ENCODE measurements at places on chromosomes 16 and 17.

DNA sequence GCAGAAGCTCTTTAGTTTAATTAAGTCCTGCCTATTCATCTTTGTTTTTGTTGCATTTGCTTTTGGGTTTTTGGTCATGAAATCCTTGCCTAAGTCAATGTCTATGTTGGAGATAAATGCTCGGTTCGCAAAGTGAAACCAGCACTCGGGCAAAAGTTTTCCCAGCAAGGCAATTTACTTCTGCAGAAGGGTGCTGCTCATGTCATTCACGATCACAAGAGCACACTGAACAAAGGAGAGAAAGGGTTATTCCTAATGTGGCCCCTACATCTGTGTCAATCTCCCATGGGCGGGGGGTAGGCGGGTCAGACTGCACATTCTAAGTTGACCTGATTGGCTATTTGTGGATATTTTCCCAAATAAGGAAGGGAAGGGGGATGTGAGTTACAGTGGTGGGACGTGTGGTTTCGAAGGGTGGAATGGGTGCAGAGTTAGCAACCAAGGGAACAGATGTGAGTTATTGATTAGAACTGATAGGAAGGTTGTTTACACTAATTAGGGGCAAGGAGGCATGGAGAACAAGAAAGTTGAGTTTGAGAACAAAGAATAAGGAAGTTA is 23.0 kb downstream of the ATF7IP2 start:
- DNase-seq, result no peak

GRCh38 chr17:67388986-67389385 is 11.9 kb downstream of the PITPNC1 start:
- no peak for DNase-seq

DNA sequence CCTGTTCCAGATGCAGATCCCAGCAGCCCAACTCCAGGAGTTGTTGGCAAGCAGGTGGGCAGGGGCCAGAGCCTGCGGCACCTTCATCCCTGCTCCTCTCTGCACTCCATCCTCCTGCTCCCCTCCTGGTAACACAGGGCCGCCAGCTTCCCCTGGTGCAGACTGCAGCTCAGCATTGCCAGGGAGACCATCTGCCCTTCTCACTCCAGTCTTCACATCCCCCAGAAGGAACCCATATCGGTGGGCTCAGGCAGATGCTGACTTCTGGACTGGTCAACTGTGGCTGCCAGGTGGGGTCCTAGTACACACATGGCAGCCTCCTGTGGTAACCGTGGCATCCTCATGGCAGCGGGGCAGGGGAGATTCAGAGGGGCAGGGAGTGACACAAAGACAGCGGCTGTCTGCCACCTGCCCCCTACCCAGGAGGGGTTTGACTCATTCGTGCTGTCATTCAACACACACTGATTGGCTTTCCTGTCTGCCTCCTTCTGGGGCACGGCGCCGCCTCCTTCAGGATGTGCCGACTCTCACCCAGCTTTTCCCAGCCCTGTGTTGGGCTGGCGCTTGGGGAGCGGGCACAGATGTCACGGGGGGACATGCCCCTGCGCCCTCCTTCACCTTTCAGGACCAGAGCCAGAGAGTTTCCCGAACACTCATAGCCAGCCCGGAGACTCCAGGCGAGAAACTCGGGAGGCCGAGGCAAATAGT is 120.9 kb downstream of the CMIP start:
- no peak for DNase-seq

GRCh38 chr17:63258785-63259184 is 187.3 kb downstream of the CYB561 start:
- DNase-seq, result no peak

DNA sequence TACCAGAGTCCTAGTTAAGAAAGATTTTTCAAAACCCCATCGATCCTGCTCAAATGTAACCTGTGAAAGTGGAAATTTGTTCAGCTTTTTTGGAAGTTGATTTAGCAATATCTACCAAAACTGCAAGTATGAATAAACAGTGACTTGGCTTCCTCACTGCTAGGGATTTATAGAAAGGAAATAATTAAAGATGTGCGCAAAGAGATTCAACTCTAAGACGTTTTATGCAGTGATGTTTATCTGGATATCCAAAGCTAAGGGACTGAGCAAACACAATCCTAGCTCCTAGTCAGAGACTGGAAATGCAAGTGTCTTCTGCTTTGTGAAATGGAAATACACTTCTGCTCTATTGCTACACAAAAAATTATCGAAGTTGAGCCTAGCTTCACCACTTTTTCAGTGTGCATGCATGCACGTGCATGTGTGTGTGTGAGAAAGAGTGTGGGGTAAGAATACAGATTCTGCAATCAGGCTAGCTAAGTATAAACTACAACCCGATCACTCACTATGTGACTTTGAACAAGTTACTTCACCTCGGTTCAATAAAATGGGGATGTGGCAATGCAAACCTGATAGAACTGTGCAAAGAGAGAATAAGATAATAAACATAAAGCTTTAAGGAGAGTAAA is 52.1 kb upstream of the FOXF1 start:
- no peak for DNase-seq

DNA sequence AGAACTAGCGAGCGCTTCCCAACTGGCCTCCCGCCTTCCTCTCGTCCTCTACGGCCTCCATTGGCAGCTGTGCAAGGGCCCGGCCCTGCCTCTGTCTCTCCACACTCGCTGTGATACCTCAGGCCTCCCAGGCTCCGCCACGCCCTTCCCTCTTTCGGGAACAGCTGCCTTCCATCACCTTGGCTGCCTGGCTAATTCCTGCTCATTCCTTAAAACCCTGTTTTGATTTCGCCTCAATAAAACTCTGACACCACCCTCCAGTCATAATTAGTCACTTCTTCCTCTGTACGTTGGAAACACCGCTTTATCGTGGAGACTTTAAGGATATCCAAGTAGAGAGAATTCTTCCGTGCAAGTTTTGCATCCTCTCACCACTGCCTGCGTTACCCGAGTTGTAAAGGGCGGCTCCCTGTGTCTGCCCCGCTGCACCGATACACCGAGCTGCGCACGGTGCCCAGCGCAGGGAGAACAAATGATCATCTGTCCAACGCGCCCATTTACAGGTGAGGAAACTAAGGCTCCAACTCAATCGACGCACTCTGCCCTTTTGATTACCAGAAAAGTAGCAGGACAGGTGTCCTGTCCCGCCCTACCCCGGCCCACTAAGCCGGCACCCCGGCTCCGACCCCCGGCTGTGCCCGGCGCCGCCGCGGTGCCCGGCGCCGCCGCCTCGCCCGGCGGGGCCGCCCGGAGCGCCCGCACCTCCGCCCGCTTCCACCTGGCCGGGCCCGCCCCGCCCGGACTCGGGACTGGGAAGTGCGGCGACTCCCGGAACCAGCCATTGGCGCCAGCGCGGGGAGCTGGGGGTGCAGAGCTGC is 139.7 kb downstream of the SEC14L1 start:
- no peak for DNase-seq

DNA sequence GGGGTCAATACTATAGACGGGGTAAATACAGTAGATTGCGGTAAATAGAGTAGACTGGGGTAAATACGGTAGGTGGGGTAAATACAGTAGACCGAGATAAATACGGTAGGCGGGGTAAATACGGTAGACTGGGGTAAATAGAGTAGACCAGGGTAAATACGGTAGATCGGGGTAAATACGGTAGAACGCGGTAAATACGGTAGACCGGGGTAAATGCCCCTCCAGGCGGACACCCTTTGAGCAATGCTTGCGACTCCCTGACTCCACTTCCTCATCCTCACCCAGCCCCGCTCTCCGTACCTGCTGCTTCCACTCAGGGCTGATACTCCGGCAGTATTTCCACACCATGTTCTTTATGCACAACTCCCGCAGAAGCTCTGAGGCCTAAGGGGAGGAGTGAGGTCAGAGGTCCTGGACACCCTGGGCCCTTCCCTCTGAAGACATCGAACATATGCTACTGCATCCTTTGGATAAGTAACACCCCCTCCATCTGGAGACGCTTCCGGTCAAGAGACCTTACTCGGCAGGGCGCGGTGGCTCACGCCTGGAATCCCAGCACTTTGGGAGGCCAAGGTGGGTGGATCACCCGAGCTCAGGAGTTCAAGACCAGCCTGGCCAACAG is 13.3 kb upstream of the CRK start:
- DNase-seq, result no peak

GRCh38 chr17:79748295-79749099 is 17.8 kb downstream of the ENPP7 start:
- no peak for DNase-seq

- DNase-seq, result no peak
Observed at GRCh38 chr16:72349719-72350118, 177.8 kb upstream of the PMFBP1 start.

DNA sequence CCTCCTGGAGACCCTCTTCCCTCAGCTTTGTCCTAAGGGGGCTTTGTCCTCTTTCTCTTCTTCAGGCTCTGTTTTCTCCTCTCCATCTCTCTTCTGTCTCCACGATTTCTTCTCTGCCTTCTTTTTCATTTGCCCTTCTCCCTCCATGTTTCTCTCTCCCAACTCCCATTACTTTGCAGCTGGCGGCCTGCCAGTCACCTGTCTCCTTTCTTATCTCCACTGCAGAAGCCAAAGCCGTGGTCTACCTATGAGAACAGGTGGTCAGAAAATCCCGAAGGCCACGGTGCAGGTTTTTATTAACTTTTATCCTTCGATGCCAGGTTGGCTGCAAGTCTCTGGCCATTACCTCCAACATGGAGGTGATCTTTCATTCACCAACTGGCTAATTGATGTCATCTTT is 45.1 kb downstream of the FZD2 start:
- DNase-seq, result no peak

- DNase-seq, result no peak
Observed at GRCh38 chr17:40580140-40580539, 14.9 kb upstream of the CCR7 start.

- no peak for DNase-seq
Observed at GRCh38 chr17:49016775-49017463, 19.7 kb downstream of the IGF2BP1 start.

DNA sequence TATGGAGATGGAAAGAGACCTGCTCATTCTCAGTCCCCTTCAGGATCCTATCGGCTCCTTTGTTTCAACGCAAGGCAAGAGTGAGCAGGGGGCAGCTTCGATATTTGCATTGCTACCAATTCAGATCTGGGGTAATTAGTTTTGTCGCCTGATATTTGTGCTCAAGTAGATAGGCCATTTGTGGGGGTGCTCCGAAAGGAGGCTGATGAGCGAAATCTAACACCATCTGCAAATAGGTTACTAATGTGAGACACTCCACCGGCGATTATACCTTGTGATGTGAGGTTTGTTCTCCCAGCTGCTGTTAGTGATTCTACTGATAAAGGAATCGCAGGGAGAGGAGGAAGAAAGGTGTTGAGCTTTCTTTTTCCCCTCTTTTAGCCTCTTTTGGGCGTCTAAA is 31.5 kb downstream of the WSCD1 start:
- no peak for DNase-seq

- DNase-seq, result no peak
Observed at GRCh38 chr17:58985367-58985766, 121.3 kb downstream of the TRIM37 start.

DNA sequence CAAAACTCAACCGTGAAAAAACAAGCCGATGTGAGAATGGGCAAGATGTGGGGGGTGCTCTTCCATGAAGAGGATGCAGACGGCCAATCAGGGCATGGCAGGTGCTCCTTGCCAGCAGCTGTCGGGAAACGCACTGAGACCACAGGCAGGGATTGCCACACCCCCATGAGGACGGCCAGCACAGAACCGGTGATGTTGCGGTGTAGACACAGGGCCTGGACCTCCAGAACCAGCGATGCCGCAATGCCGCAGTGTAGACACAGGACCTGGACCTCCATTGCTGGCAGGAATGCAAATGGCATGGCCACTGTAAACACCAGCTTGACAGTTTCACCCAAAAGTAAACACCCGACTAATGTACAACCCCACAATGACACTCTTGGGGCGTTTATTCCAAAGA is 164.9 kb downstream of the BANP start:
- no peak for DNase-seq

DNA sequence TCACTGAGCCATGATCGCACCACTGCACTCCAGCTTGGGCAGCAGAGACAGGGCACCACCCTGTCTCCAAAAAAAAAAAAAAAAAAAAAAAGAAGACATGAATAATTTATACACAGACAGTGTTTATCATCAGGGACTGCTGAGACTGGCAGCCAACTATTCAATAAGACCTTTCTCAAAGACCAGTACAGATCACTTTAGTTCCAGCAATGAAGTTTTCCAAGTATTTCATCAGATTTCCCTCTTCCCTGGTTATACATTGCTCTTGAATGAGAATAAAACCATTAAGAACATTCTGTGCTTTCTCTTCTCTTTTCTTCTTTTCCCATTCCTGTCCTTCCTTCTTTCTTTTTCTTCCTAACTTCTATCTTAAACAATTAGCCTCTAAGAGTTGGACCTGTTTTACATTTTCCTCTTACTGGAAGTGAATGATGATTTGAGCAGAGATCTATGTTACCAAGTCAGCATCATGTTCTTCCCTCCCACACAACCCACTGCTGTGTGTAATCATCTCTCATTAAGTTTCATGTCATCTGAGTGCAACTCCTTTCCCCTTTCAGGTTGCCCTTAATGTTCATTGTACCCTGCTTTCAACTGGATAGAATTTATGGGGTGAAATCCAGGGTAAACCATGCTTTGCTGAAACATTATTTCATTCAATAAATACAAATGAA is 35.9 kb upstream of the SMIM36 start:
- DNase-seq, result no peak

- no peak for DNase-seq
Observed at GRCh38 chr16:76246587-76246986, 30.6 kb upstream of the CNTNAP4 start.

DNA sequence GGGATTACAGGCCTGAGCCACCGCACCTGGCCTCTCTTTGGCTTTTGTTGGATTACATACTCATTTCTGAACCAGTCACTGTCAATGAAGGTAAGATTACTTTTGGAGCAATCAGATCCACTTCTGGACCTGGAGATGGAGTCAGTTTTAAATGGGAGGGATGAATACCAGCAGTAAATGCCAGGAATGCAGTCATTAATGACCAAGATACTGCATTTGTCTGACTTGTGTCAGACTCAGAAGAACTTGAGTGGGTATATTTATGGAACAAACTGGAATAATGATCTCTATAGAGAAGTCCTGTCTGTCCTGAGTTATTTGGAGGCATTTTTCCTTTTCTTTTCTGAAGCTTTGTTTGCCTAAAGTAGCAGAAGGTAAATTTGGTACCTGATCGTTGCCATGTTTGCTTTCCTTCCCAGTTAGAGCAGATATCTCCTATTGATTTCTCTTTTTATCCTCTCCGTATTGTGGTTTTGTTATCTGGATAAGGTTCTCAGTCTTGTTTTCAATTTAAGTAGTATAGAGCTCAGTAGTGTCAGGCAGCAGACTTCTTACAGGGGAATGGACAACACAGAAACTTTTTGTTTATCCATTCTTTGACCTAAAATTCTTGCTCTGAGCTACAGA is 10.7 kb downstream of the NLK start:
- DNase-seq, result no peak

GRCh38 chr16:85449885-85450245 is 163.3 kb upstream of the GSE1 start:
- DNase-seq, result no peak

All from GM10248 (cell line).